Bronchus fibroblast of lung (primary cell): ENCODE measurements at places on chromosomes 1 and 21. TPM values are rescaled to one million over a fixed set of nuclear protein-coding genes. Genes with fewer than 3 reads are reported as not detected.

The HHIPL2 gene
- total RNA-seq = 0.15 and 0.17 TPM in 2 replicates

The CASQ2 gene
- total RNA-seq = not detected in 2 replicates

The ZFP69B gene
- total RNA-seq = 2.5 TPM in 2 replicates

The NOTCH2NLA gene
- 17.8 and 18.9 TPM in 2 replicates for total RNA-seq

The ANKRD65 gene
- total RNA-seq = 0.45 and 0.50 TPM in 2 replicates

The PFDN2 gene
- 69.8 and 92.9 TPM in 2 replicates for total RNA-seq

The TBX19 gene
- total RNA-seq = 0.34 and 0.59 TPM in 2 replicates

The MPL gene
- total RNA-seq = under 0.01 TPM in 1 of 2 replicates, not detected in the other

The NOS1AP gene
- 0.17 and 0.30 TPM in 2 replicates for total RNA-seq

The SMYD2 gene
- total RNA-seq = 32.0 and 39.7 TPM in 2 replicates

The TCHH gene
- total RNA-seq = not detected in 2 replicates

The INTS11 gene
- total RNA-seq = 112 and 113 TPM in 2 replicates

The RGS8 gene
- not detected in 2 replicates for total RNA-seq

The KANK4 gene
- not detected in 2 replicates for total RNA-seq

The SYTL1 gene
- 0.67 and 0.89 TPM in 2 replicates for total RNA-seq

The KRTAP10-12 gene
- not detected in 2 replicates for total RNA-seq

The ASAP3 gene
- 25.6 TPM in 2 replicates for total RNA-seq

The FAM151A gene
- total RNA-seq = not detected in 2 replicates

The TDRD5 gene
- not detected in 2 replicates for total RNA-seq

The KMO gene
- not detected in 2 replicates for total RNA-seq

The C1orf226 gene
- total RNA-seq = 0.50 and 0.59 TPM in 2 replicates

The ALX3 gene
- total RNA-seq = not detected in 2 replicates

The CD34 gene
- total RNA-seq = under 0.01 TPM in 1 of 2 replicates, not detected in the other

The TSSK3 gene
- total RNA-seq = under 0.01 TPM in 1 of 2 replicates, not detected in the other

The CYP4A11 gene
- total RNA-seq = not detected in 2 replicates

The IQCC gene
- total RNA-seq = 2.9 and 3.3 TPM in 2 replicates

The SLC22A15 gene
- total RNA-seq = 0.30 and 0.34 TPM in 2 replicates

The PTPRF gene
- 54.3 and 56.8 TPM in 2 replicates for total RNA-seq

The NKAIN1 gene
- 0.15 and 2.4 TPM in 2 replicates for total RNA-seq

The CLEC20A gene
- total RNA-seq = 0.15 TPM in 1 of 2 replicates, not detected in the other

The RAB29 gene
- total RNA-seq = 4.3 and 5.5 TPM in 2 replicates

The AVPR1B gene
- total RNA-seq = not detected in 2 replicates

The RIPPLY3 gene
- not detected in 2 replicates for total RNA-seq

The HSPB7 gene
- total RNA-seq = 0.84 and 0.89 TPM in 2 replicates

The TSTD1 gene
- total RNA-seq = 4.2 and 4.6 TPM in 2 replicates

The PCSK9 gene
- total RNA-seq = 37.8 and 40.0 TPM in 2 replicates

The RHCE gene
- 0.15 and 0.50 TPM in 2 replicates for total RNA-seq

The UBL4B gene
- not detected in 2 replicates for total RNA-seq

The RORC gene
- total RNA-seq = 0.15 TPM in 1 of 2 replicates, not detected in the other

The RNASEL gene
- total RNA-seq = 2.5 and 2.9 TPM in 2 replicates

The CD1B gene
- total RNA-seq = not detected in 2 replicates

The ZNF593OS gene
- total RNA-seq = not detected in 2 replicates
